Central memory CD8-positive, alpha-beta T cell (primary cell): ENCODE measurements at places on chromosomes 5 and 9.

DNA sequence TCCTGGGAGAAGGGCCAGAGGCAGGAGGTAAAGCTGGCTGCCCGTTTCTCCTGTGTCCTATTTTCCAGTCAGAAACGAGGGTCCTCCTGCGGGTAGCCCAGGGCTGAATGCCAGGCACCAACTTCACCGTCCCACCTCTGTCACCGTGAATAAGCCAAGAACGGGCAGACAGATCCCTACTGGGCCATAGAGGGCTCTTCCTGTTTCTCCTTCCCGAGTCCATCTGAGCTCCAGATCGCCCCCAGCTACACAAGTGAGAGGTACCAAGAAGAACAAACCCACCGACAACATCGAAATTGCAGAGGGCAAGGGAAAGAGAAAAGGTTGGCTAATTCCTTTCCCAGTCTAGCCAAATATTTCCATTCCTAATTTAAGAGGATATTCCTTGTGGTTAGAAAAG is 93.7 kb downstream of the SPOCK1 start:
- no peak for DNase-seq

DNA sequence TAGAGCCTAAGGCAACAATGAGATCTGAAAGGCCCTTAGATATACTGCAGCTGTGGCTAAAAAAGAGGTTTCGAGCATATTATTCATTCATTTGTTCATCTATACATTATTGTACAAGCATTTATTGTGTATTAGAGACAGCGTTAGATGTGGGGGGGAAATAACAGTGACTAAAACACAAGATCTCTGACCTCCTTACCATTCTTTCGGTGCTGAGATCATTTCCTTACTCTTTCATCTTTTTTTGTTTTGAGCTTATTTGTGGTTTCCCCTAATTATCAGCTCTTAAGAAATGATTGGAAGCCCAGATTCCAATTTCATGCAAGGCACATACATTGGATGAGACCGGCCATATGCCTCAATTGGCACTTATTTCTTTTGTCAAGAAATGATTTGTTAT is 113.2 kb downstream of the SEC61B start:
- no peak for DNase-seq

DNA sequence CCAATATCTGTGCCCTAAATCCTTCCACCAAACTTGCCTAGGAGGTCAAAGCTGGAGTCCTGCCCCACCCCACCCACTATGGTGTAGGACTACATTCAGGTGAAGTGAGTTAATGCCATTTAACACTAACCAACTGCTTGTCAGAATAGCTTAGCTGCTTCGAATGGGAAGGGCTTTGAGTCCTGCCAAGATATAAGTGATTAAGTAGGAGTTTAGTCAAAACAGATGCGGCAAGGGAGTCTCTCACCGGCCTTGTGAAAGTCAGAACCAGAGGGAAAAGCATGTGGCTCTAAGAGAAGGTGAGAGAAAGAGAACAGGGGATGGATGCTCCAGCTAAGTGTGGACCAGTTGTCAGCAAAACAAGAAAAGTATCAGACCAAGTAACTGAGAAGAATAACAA is 132.6 kb downstream of the SPOCK1 start:
- DNase-seq = no peak

DNA sequence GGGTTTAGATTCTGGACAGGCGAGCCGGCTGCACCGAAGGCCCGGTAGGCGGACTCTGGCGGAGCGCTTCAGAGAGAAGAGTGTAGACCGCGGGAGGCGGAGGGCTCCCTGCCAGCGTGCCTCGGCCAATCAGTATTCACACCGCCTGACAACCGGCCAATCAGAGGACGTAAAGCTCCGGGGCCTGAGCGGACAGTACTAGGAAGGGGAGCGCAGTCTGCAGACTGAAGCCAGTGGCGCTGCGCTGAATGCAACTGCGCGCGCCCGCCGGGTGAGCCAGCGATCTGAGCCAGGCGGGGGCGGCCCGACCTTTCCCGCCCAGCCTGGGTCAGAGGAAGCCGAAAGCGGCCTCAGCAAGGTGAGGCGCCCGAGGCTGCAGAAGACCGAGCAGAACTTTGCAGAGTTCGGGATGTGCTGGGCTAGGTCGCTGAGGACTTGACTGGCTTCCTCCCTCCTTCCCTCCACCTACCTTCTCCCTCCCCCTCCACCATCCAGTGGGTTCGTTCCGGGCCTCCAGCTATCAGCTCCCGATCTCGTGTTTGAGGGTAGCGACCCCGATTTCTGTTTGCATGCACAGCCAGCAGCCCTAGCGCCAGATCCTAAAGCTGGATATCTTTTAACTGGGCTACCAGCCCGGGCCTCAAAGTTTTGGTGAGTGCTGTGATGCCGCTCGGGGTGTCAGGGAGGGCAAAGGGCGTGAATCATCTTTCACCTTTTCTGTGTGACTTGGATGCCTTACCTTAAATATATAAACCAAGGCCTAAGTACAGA is at the start of gene DMRT2:
Gene DMRT2, plus strand, starts transcription at position 233 of the 771 bp plus-strand sequence. CDS start 1,257 bp downstream, outside the sequence.
- no peak for DNase-seq

- no peak for DNase-seq
Observed at GRCh38 chr5:149413477-149414210, 34.6 kb upstream of the IL17B start.

GRCh38 chr9:131688377-131688776 is 51.5 kb downstream of the RAPGEF1 start:
- DNase-seq = no peak

DNA sequence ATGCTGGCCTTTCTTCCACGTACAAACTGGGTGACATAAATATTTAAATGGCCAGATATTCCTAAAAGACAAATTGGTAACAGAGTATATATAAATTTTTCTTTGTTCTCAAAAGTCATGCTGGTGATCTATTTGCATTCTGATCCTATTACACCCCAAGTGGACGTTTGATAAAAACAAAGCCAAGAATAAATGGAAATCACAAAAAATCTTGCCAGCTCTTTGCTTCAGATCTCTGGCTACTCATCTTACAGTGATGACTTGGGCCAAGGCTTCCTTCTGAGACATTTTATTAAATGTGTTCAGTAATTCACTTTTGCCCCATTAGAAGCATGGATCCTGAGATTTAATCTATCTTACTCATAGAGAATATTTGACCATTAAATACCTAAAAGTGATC is 444.3 kb upstream of the PIK3R1 start:
- DNase-seq = no peak

DNA sequence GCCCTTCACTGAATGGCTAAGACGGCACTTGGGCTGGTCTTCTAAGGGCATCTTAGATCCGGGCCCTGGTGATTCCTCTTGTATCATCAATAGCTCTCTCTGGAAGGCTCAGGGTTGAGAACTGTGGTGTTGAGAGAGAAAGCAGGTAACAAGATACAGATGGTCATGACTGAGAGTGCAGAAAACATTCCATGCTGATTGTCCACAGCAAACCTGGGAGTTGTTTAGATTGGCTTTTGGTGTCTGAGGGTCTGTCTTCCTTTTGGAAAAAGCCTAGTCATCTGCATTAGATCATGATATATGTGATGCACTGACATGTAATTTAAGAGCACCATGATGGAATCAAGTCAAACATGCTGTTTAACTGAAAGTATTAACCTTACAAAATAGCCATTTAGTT is 331.9 kb downstream of the ADAMTS6 start:
- no peak for DNase-seq

DNA sequence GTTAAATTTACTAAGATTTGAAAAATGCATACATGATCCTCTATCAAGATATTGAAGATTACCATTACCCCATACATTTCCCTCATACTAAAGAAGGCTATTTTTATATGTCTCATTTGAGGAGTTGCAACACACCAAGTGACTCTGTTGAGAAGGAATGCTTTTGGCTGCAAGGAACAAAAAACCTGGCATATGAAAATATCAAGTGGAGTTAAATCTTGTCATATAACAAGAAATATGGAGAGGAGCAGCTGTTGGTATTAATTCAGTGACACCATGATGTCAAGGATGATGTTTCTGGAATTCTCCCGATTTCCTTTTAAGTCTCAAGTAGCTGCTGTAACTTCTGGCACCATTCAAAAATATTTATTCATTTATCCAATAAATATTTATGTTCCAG is 193.8 kb downstream of the CSNK1G3 start:
- no peak for DNase-seq

- no peak for DNase-seq
Observed at GRCh38 chr9:92353051-92353450, 27.3 kb downstream of the CENPP start.

- no peak for DNase-seq
Observed at GRCh38 chr9:108235609-108236008, 620.2 kb downstream of the ACTL7B start.

DNA sequence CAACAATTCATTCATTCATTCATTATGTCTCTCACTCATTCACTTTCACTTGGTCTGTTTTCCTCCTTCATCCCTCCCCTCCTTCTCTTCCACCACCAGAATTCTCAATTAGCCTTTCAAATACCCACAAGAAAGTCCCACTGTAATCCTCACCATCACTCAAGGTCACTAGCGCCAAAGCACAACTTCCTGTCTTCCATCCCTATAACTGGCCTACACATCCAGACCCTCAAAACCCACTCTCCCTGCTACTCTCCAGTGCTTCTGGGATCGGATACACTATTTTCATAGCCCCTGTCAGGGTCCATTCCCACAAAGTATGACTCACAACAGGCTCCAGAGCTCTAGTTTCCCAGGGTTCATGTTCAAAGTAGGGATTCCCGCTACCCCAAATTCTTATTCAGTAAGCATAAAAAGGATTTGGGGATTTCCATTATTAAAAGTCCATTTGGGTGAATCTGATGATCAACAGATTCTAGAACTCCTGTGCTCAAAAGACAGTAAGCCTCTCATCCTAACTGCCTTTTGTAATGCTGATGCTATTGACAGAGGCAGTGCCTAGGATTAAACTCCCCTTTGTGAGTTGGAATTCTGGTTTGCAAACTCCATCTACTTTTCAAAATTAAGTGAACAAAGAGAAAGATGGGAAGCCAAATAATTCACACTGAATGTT is 250.9 kb downstream of the SEMA5A start:
- DNase-seq = no peak

GRCh38 chr5:109218818-109219217 is 191.0 kb downstream of the PJA2 start:
- DNase-seq = no peak

- DNase-seq = no peak
Observed at GRCh38 chr5:11483630-11484029, 420.6 kb downstream of the CTNND2 start.

DNA sequence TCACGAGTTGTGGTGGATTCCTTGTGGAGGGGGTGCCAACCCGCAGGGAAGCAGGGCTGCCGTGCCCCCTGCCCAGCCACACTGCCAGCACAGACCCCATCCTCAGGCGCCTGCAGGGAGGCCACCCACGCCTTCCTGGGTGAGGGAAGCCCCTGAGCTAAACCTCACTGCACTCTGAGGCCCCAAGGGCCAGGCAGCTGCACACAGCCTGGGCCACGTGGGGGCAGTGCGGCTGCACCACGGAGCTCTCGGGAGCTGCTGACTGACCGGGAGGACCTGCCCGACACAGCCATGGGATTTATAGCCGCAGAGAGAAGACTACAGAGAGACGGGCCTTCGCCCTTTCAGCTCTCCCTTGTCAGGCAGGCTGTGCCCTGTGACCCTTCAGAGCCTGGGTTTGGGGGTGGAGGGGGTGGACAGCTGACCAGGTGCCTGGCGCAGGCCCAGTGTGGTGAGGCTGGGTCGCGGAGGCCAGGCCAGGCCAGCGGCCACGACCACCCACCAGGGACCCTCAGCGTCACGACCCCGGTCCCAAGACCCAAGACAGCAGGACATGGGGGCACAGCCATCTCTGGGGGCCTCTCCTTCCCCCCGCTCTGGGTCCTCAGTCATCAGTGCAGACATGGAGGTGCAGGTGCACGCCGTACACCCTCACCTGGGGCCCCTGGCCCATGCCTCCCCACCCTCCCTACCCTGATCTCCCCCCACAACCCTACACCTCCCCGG is 4.3 kb upstream of the AHRR start:
- no peak for DNase-seq

GRCh38 chr9:89842267-89842768 is 237.5 kb downstream of the GADD45G start:
- no peak for DNase-seq
